A549 treated with CpdA at 1 μM for 4 hours (cell line): ENCODE measurements at places on chromosomes 11 and 22. TPM values are rescaled to one million over a fixed set of nuclear protein-coding genes. Genes with fewer than 3 reads are reported as not detected.

Gene ARCN1
- 87.1 to 102 TPM (median 93.0 TPM) in 5 replicates for total RNA-seq

Gene FAM76B
- total RNA-seq = 5.2 to 10.0 TPM (median 8.5 TPM) in 5 replicates

Gene ABCC8
- total RNA-seq = 1.3 to 2.2 TPM (median 1.5 TPM) in 5 replicates

Gene FOLR3
- total RNA-seq = 0.18 to 0.42 TPM in 2 of 5 replicates, not detected in the others

Gene CHST1
- 1.0 to 1.5 TPM (median 1.2 TPM) in 5 replicates for total RNA-seq
